ENCODE measurements at places on chromosomes 1 and 21.

GRCh38 chr1:5494518-5494917 is 497.7 kb downstream of the NPHP4 start:
- no peak for DNase-seq

GRCh38 chr1:190491404-190491803 is 13.7 kb upstream of the BRINP3 start:
- DNase-seq = no peak

DNA sequence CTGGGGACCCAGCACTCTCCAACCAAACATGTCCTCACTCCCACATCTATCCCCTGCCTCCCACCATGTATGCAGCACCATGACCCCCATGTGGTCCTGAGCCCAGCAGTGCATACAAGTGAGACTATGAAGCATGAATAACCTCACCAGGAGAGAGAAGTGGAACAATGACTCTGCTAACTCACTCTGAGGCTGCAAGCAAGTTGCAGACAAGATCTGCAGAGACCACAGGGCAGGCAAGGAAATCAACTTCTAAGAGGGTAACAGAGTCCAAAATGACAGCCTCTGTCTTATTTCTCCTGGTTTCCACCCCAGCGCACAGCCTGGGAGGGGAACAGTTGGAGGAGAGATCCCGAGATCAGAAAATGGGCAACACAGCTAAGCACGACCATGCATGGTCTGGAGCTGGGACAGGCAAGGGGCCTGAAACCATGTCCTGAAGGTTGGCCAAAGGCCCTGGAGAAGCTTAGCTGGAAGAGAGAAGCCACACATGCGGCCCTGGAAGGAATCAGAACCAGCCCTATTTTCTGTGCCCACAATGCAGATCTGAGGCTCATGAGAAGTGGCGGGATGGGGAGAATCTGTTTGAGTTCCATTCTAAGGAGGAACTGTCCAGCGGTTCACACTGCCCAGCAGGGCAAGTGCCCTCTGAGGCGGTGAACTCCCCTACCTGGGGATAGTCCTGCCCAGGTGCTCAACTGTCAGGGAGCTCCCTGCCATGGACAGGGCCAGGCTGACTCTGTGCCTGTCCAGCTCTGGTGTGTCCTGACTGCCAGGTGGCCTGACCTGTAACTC is 12.5 kb upstream of the REN start:
- DNase-seq = no peak

- no peak for DNase-seq
Measured at GRCh38 chr1:109131800-109132199, 17.9 kb downstream of the ELAPOR1 start.

GRCh38 chr1:11519629-11520031 is 40.7 kb downstream of the DISP3 start:
- no peak for DNase-seq

DNA sequence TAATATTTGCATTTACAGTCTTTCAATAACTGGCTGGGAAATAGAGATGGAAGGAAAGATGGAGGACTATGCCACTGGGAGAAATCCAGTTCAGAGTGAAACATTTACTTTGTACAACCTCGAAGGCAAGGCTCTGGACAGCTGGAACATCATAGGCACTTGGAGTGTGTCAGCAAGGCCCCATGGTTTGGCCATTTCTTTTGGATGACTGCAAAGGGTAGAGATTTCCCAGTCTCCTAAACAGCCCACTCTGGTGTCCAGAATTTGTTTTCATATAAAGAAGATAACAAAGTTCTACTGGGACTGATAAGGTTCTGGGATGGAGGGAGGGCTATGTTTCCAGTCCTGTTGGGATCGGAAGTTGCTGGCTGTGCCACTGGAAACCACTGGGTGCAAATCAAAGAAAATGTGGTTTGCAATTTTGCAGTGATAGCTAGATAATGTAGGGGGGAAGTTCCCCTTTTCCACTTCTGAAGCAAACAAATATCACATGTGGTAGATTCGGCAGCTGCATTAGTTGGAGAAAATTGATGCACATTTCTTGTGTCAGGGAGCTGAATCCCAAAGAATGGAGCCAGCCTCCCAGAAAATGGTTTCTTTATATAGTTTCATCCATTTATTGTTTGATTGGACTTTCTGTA is 16.2 kb downstream of the KCND3 start:
- DNase-seq = no peak

DNA sequence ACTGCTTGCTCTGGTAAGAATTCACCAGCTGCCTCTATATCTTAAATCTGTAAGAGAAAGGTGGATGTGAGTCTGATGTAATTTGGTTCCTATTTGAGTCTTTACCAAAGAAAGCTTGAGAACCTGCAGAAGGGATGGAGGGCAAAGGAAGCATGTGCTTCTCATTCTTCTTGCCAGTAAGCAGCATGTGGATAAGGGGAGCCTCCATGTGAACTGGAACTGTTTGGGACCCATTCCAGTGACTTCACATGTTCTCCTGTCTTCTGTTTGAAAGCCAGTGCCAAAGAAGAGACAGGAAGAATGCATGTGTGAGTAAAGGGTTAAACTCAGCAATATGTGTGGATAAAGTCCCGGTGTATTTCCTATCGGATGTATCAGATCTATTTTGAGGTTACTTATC is 119.6 kb upstream of the ADGRL2 start:
- no peak for DNase-seq

GRCh38 chr1:12555411-12556367 is 62.3 kb downstream of the DHRS3 start:
- DNase-seq = no peak

DNA sequence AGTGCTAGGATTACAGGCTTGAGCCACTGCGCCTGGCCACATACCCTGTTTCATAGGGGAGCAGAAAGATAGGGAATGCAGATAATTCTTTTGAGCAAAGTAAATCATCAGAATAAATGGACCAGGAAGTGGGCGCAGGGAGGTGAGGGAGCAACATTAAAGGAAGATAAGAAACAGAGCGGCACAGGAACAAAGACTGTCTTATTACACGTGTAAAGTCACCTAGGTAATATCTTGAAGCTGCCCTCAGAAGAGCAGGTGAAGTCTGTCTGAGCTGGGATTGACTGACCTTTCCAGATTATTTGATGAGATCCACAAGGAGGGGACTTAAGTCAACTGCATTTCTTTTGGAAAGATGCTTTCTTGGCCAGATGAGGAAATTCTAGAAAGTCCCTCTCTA is 7.7 kb downstream of the EPRS1 start:
- no peak for DNase-seq

- DNase-seq = no peak
Measured at GRCh38 chr1:9551984-9552383, 12.7 kb downstream of the SLC25A33 start.

- DNase-seq = no peak
Measured at GRCh38 chr1:168081373-168082007, 55.2 kb downstream of the GPR161 start.

GRCh38 chr1:204327359-204327758 is 32.4 kb downstream of the PLEKHA6 start:
- no peak for DNase-seq

GRCh38 chr1:1398677-1399186 is 403 bp downstream of the CCNL2 start:
- DNase-seq = no peak

GRCh38 chr1:97906567-97907241 is 14.1 kb downstream of the DPYD start:
- DNase-seq = peak; percentile 71

- no peak for DNase-seq
Measured at GRCh38 chr1:44120398-44120949, 1.9 kb downstream of the KLF17 start.

- DNase-seq = no peak
Measured at GRCh38 chr1:37714689-37715088, 22.4 kb downstream of the CDCA8 start.

- DNase-seq = peak; percentile 98
Measured at GRCh38 chr21:43712268-43712942, 6.5 kb upstream of the PDXK start.

DNA sequence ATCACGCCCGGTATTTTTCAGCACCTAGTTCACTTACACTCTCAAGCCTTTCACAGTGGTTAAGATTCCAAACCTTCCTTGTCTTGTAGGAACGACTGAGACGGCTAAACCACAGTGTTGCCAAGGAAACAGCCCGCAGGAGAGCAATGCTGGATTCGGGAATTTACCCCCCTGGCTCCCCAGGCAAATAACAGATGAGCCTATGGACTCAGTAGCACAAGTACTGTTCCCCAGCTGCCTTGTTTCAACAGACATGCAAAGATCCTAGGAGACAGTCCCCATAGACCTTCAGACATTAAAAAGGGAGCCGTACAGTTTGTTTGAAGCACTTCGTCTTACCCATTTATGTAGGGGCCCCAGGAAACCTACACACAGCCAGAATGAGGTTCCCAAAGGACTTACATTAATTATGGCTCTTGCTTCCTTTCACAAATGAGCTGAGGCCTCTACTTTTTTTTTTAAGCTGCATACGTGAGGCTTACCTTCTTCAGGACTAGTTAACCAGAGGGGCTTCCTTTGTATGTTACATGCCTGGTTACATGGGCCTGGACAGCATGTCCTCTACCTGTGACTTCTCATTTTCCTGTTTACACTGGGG is 2.7 kb downstream of the SNAPIN start:
- DNase-seq = no peak

- no peak for DNase-seq
Measured at GRCh38 chr1:35599411-35599810, 26.3 kb downstream of the TFAP2E start.

DNA sequence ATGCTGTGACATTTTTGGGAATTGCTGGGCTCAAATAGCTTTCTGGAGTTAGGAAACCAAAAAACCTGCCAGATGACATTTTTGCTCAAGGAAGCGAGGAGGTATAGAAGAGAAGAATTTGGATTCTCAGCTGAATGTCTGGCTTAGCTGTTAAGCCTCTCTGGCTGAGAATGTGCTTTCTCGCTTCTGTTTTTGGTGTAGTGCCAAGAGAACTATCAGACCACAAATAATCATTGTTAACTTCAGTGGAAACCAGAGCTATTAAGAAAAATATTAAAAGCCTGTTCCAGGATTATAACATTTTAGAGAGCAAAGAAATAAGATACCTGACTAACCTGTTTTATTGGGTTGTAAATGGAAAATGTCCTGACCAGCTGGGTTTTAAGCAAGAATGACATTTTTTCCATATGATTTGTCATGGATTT is 39.5 kb upstream of the DIPK1A start:
- peak; percentile 88 for DNase-seq

DNA sequence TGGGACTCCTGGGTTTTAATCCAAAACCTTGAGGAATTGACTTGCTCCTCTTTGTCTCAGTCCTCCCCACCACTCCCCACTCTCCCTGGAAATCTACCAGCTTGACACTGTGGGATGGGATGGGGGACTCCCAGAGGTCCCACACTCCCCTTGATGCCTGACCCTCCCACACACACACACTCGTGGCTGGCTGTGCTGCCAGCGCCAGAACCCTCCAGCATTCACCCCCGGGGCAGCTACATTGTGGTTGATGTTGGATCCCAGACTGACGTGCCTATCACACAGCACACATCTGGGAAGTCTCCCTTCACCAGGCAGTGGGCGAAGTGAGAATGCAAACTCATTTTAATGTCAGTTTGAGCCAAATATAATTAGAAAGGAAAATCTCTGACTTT is 10.0 kb downstream of the KIRREL1 start:
- no peak for DNase-seq

DNA sequence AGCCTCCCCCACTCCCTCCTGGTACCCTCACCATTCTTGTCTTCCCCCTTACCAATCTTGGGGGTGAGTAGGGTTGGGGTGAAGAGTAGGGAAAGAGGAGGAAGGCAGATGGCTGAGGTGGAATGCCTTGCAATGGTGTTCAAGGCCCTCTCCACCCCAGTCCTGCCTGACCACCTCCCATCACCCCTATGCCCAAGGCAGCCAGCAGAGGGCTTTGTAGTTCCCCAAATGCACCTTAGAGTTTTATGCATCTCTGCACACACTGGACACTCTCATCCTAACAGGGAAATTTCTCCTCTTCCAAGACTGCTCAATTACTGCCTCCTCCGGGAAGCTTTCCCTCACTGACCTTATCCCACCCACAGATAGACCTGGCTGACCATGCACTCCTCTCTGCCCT is 15.4 kb downstream of the KIF17 start:
- peak; percentile 33 for DNase-seq

DNA sequence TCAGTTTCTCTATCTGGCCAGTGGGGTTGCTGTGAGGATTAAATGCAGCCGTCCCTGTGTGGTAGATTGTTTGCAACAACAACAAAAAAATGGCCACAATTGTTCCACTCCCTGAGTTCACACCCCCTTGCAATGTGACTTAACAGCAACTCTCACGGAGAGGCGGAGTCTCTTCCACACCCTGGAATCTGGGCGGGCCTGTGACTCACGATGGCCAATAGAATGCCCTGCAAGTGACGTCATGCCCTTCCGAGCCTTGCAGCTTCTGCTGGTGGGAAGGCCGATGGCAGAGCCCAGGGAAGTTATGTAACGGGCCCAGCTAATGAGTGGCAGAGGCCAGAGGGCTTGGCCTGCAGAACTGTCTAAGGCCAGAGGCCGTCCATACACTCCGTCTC is 87.9 kb downstream of the RIPK4 start:
- DNase-seq = peak; percentile 99

DNA sequence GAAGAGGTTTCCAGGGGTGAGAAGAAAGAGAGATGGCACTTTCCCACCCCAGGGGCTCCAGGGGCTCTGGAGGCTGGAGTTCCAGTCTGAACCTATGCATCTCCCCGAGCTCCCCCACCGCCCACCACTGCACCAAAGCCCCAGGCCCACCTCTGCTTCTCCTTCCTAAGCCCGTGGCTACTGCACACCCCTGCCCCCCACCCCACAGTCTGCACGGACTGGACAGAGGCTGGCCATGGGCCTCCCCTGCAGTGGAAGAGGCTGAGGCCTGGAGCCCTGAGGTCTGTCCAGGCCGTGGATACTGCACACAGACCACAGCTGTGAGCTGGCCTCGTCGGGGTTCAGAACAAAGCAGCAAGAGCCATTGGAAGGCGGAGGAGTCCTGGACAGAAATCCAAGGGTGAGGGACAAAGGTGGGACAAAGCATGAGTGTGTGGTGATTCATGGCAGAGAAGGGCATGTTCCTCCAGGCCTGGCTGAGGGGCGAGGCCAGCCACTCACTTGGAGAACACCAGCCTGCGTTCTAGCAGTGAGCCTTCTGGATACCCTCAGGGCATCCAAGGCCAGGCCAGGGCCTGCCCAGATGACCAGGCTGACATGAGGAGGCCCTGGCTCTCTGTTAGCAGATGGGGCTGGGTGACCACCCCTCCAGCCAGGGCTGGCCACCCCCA is 244.8 kb upstream of the VAMP3 start:
- DNase-seq = peak; percentile 5

- DNase-seq = no peak
Measured at GRCh38 chr1:98675282-98675681, 13.8 kb downstream of the SNX7 start.
